ENCODE measurements at places on chromosomes 4 and X.

- DNase-seq = no peak
Measured at GRCh38 chrX:71378732-71379131, 12.6 kb downstream of the TAF1 start.

- no peak for DNase-seq
Measured at GRCh38 chr4:23365871-23366556, 523.8 kb downstream of the PPARGC1A start.

- no peak for DNase-seq
Measured at GRCh38 chrX:13685126-13685763, 3.7 kb upstream of the RAB9A start.

DNA sequence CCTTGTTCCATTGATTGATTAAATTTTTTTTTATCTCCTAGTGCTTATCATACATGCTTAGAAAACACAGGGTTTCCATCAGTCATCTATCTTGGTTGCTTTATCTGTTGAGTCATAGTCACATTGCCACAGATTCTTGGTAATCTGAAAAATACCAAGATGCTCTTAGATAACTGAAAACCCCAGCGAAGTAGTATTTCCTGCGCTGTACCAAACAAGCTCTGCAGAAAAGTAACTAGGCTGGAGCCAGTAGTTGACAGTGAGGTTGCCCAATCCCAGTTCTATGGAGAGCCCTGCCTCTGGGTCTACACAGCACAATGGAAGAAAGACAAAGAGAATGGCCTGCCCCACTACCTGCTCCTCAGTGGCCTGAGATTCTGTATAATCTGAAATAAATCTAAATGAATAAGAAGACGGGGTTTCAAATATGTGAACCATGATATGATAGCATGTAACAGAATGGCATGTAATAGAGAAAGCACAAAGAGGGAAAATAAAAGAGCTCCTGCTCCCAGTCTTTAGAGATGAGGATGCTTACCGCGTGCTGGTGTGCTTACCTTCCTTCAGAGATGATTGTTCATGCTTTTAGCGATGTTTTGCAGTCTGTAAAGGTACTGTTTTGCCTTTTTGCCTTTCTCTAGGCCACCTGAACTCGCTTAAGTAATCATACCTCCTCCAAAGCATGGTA is 55.3 kb upstream of the RAPGEF2 start:
- no peak for DNase-seq

DNA sequence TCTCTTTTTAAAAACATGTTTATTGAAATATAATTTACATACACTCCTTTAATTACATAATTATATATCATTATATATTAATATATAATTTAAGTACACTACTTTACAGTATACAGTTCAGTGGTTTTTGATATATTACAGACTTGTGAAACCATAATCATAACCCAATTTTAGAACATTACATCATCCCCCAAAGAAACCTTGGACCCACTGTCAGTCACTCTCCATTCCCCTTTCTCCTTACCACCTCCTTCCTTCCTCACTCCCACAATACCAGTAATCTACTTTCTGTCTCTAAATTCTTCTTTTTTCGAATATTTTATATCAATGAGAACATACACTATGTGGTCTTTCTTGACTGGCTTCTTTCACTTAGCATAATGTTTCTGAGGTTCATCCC is 17.9 kb upstream of the EXOSC9 start:
- DNase-seq = no peak

DNA sequence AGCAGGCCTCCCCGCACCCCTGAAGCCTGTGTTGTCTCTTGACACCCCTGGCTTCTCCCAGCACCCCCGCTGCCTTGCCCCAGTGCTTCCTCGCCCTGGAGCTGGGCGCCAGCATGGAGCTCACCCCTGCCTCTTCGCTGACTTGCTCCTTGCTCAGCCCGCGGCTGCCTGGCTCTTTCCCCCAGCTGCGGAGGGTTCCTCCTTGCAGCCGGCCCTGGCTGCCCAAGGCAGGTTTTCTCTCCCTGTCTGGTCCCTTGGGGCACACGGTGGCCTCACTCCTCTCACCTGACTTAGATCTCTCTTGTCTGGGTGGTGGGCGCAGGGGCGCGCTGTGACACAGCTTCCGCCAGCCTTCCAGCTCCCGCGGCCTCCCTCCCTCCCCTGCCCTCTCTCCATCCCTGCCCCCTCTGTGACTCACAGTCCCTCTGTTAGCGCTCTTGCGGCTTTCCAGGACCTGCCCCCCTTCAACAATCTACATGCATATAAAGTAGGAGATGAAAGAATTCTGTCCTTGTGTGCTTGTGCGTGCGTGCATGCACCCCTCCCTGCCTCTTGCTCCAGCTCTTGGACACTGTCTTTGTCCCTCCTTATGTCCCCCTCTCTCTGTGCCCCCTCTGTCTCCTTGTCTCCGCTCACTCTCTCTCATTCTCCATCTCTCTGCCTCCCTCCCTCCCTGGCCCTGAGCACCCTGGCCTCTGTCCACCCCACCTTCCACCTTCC is 2.2 kb downstream of the PLXNB3 start:
- no peak for DNase-seq

DNA sequence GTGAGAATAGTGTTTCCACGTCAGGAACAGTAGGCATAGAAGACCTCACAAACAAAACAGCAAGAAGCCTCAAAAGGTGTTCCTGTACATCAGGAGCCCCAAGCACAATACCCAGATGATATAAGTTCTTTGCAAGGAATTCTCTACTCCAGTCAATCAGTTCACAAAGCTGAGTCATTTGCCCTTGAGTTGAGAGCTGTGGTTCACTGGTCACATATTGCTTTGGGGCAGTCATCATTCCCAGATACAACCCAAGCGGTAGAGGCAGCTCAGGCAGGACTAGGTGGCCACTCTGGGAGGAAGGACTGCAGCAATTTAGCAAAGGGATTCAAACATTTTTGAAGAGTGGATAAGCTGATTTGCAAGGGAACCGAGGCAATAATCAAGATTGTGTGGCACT is 551.5 kb upstream of the ZFP42 start:
- DNase-seq = no peak

- no peak for DNase-seq
Measured at GRCh38 chrX:75228854-75229253, 45.0 kb upstream of the UPRT start.

- DNase-seq = no peak
Measured at GRCh38 chrX:110301194-110301593, 16.7 kb downstream of the AMMECR1 start.

GRCh38 chr4:159137176-159137575 is 34.3 kb downstream of the RAPGEF2 start:
- no peak for DNase-seq

- DNase-seq = no peak
Measured at GRCh38 chrX:5117816-5118215, 1110.9 kb downstream of the NLGN4X start.

GRCh38 chr4:112664611-112665010 is 27.7 kb downstream of the LARP7 start:
- DNase-seq = no peak

DNA sequence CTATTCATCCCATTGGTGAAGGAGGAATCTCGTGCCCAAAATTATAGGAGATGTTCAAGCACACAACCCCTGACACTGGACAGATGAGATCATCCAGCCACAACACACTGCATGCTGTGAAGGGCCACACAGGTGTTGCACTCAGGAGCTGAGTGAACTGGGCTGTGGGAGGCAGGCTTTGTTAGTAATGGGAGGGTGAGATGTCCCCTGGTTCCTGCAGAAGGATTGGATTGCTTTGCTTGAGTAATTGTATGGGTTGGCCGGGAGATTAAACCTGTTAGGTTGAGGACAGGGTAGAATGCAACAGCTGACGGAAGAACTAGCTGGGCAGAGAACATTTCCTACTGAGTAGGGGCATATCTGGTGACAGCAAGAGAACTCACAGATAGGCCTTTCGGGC is 152.2 kb downstream of the TACR3 start:
- DNase-seq = no peak

DNA sequence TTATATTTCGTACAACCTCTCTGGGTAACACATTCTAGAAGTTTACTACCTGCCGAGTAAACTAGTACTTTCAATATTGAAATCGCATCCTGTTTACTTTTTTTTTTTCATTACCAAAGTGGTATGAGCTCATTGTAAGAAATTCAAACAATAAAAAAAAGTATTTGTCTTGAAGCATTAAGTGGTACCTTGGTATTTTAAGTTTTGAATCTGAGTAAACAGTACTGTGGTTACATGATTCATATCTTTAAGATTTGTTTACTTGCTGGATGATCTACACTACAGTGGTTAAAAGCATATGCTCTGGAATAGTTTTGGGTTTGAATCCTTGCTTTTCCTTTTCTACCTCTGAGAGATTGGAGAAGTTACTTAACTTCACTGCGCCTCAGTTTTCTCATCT is 3.8 kb upstream of the MMGT1 start:
- DNase-seq = no peak

GRCh38 chrX:155070038-155070437 is 898 bp downstream of the CMC4 start:
- DNase-seq = no peak

DNA sequence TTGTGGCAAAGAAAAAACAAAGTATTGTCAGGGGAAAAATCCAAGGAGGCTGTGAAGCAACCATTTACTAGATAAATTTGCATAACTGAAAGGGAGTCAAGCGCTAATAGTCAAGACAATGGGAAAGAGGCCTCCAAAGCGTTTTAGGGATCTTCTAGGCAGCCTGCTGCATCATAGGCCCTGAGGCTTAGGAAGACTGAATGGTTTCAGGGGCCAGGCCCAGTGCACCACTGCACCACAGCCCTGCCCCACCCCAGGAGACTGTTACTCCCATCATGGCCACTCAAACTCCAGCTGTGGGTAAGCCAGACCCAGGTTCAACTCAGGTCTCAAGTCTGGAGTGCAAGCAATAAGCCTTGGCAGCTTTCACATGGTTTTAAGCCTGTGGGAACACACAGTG is 362.9 kb downstream of the SH3BGRL start:
- no peak for DNase-seq

- DNase-seq = no peak
Measured at GRCh38 chr4:174131901-174132300, 151.6 kb downstream of the FBXO8 start.

DNA sequence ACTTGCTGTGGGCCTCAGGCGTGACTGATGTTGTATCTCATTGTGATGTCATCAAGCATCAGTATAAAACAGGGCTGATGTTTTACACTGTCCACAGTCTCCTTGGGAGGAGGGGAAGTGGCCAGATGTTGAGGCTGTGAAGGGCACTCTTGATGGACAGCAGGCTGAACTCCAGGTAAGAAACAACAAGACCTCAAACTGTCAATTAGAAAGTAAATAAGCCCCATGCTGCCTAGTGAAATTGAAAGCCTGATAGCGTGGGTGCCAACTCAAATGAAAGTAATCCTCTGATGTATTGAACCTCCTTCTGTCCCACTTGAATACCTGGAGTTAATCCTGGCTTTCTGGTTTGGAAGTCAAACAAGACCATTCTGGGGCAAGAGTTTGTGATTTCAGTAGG is 19.7 kb downstream of the VSIG1 start:
- no peak for DNase-seq

GRCh38 chr4:1012034-1012739 is 761 bp downstream of the FGFRL1 start:
- DNase-seq = no peak

DNA sequence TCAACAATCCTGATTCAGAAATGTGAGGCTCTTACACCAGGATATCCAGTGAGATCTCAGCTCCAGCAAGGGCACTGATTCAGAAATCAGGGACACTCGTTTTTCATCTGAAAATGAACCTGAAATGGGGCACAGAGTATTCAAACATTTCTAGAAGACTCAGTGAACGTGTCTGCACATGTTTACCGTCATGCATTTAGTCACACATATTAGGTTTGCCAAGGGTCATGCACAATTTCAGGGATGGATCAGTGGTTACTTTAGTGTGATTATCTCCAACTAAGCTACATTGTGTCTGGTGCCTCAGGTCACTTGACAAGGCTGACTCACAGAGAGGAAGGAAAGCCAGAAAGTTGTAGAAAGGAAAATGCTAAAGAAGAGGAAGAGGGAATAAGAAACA is 33.6 kb upstream of the SPANXN2 start:
- DNase-seq = no peak

DNA sequence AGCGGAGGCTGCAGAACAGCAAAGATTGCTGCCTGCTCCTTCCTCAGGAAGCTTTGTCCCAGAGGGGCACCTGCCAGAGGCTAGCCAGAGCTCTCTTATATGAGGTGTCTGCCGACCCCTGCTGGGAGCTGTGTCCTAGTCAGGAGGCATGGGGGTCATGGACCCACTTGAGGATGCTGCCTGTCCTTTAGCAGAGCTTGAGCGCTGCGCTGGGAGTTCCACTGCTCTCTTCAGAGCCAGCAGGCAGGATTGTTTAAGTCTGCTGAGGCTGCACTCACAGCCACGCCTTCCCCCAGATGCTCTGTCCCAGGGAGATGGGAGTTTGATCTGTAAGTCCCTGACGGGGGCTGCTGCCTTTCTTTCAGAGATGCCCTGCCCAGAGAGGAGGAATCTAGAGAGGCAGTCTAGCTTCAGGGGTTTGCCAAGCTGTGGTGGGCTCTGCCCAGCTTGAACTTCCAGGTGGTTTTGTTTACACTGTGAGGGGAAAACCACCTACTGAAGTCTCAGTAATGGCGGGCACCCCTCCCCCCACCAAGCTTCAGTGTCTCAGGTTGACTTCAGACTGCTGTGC is 10.9 kb downstream of the DCK start:
- DNase-seq = no peak

DNA sequence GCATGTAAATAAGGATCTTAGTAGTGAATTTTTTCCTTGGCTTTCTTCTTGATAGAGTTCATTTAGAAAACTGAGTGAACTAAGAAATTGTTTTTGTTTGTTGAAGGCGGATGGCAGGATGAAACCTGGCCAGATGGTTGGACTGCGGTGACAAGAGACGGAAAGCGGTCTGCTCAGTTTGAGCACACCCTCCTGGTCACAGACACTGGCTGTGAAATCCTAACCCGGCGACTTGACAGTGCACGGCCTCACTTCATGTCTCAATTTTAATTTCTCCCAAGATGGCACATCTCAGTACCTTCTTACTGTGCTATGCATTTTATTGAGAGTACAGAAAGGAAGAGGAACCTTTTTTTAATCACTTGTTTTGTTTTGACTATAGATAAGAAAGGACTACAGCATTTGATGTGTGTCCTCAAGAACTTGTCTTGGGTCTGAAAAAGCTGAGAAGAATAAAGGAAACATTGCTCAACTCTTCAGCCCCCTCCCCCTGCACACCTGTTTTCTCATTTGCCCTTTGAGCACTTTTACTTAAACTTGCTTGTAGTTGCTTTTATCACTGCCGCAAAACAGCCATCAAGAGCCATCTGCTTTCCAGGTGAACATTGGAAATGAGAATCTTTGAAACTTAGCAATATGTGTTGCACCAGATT is 27.4 kb downstream of the ADH5 start:
- no peak for DNase-seq

GRCh38 chr4:143019351-143019750 is 165.4 kb upstream of the USP38 start:
- DNase-seq = no peak

DNA sequence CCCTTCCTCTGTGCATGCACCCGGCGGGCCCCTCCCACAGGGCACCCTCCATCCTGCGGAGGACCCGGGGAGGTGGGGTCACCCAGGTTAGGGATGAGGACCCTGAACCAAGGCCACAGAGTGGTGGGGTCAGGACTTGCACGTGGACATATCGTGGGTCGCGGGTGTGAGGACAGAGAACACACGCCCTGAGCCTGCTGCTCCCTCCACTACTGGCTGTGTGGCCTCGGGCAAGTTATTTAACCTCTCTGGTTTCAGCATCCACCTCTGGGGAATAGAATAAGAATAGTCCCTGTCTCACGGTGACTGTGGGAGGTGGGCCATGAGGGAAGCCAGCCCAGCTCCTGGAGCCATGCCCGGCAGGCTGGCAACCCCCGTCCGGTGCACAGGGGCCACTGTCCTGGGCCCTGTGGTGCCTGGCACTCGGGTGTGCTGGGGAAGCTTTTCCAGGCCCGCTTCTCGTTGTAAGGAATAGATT is 5.1 kb downstream of the PSAPL1 start:
- no peak for DNase-seq

Measured in stimulated activated CD8-positive, alpha-beta memory T cell treated with anti-CD3 and anti-CD28 coated beads, Interleukin-4, amount 100 ng/mL, for 1 hour (primary cell).